ENCODE measurements at places on chromosomes 1 and 21.

DNA sequence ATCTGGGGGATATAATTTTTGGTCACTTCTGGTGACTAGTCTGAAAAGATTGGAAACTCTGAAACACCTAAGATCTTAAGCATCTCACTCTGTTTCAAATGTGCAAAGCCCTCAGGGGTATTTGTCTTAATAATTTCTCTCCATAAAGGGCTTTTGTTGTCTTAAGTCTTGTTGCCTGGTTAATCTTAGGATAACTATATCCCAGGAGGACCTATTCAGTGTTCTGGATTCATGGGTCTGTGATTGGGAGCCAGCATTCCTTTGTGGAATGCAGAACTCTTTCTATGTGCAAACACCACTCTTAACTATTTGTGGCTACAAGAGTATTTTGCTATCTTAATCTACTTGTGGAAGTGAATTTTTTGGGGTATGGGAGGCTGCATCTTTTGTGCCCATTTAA lies 1573.0 kb upstream of the PRMT6 start:
- no peak for DNase-seq

GRCh38 chr1:155941845-155942531 lies 550 bp downstream of the RXFP4 start:
- no peak for DNase-seq

GRCh38 chr1:62358665-62359373 lies 39.6 kb upstream of the KANK4 start:
- DNase-seq: no peak

GRCh38 chr1:154802982-154803920 lies 66.8 kb downstream of the KCNN3 start:
- DNase-seq: no peak
